ENCODE measurements at places on chromosomes 16 and 17.

- no peak for DNase-seq
Measured at GRCh38 chr16:80719573-80719972, 84.8 kb downstream of the CDYL2 start.

- DNase-seq, result no peak
Measured at GRCh38 chr17:36931096-36931696, 6.1 kb upstream of the LHX1 start.

DNA sequence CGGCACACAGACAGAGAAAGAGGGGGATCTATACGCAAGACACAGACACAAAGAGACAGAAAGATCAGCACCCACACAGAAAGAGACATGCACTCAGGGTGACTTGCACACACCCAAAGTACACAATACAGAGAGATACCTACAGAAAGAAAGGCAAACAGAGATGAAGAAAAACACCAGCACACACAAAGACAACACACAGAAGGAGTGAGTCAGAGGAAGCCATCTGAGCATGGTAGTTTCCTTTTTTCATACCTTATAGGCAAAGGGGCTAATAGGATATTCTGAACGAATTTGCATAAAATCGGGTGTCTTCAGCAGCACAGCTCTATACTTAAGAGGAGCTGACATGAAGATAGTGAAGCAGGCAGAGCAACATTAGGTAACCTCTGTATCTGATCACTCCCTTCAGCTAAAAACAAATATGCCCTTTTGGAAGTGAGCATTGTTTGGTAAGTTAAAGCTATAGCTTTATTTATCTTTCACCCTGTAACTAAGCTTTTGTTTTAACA, 198.6 kb downstream of the AATF start:
- DNase-seq, result no peak

DNA sequence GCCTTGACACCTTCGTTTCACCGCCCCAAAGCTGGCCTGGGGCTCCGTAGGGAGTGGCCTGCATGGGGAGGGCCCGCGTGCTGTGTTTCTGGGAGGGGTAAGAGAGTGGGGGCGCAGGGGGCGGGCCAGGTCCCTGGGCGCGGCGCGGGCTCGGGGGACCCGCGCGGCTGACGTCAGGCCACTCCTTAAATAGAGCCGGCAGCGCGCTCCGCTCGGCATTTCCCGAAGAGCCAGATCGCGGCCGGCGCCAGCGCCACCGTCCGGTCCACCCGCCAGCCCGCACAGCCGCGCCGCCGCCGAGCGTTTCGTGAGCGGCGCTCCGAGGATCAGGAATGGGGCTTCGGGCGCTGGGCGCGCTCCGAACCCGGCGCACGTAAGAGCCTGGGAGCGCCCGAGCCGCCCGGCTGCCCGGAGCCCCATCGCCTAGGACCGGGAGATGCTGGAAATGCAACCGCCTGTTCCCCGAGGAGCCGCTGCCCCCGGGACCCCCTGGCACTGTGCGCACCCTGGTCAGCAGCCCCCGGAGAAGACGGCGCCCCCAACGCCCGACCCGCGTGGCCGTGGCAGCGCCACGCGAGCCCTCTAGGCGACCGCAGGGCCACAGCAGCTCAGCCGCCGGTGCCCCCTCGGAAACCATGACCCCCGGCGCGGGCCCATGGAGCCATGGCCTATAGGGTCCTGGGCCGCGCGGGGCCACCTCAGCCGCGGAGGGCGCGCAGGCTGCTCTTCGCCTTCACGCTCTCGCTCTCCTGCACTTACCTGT, at the start of gene HS3ST2:
TSS of gene HS3ST2 (plus strand) at position 215 of the 763 bp plus-strand sequence. CDS start at position 664, 449 bp downstream.
- DNase-seq, result peak; percentile 48

DNA sequence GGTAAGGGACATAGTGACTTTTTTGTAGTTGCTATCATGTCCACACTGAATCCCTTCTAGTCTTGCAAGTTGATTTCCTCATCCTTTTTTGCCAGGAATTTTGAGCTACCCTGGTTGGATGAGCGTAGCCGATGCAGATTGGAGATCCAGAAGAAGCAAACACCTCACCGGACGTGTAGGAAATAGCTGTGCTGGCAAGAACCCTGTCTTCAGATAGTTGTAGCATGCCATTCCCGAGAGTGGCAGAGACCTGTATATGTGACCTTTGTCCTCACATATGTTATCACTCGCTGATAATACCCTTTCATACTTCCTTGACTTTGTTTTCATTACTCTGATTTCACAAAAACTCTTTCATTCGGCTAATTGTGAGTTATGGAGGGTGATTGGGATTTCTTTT, 6.2 kb upstream of the CASC3 start:
- DNase-seq, result no peak

DNA sequence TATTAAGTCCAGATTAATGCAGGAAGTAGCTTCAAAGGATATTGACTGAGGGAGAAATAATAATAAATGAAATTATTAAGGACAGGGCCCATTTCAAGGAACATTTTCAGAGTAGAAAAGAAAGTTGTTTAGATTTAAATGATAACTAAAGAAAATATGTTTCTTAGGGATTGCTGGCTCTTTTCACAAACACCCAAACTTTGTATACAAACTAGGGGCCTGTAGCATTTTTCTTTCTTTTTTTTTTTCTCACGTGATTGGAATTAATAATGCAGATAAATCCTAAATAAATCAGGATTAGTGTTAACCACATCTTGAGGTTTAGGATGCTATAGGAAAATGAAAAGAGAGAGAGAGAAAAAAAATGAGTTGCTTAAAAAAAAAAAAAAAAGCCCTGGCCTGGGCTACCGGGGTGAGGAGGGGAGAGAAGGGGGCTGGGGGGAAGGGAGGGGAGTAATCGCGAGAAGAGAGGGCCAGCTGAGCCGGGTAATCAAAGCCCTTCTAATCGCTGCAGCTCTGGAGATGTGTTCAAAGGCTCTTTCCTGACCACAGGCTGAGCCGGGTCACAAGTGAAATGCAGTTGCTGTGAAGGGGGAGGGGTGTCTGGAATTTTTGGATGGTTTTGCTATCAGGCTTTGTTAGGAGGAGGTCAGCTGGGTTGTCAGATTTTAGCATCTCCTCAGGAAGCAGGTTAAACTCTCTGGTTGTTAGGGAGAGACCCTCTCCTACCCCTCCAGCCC, 104.6 kb upstream of the ZFHX3 start:
- no peak for DNase-seq

DNA sequence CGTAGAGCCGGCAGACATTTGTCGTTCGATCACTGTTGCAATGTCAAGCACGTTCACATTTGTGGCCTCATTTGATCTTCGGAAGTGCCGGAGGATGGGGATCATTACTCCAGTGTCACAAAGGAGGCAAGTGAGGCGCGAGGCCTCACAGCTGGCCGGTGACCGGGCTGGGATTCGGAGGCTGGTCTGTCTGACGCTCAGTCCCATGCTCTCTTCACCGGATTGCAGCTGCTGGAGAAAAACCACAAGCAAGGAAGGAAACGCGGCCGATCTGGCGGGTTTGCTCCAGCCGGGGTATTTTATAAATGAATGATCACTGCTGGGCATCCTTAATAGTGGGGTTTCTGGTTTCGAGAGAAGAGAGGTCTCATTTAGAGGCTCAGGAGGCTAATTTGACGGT, 127.8 kb downstream of the OR1D5 start:
- DNase-seq, result no peak

DNA sequence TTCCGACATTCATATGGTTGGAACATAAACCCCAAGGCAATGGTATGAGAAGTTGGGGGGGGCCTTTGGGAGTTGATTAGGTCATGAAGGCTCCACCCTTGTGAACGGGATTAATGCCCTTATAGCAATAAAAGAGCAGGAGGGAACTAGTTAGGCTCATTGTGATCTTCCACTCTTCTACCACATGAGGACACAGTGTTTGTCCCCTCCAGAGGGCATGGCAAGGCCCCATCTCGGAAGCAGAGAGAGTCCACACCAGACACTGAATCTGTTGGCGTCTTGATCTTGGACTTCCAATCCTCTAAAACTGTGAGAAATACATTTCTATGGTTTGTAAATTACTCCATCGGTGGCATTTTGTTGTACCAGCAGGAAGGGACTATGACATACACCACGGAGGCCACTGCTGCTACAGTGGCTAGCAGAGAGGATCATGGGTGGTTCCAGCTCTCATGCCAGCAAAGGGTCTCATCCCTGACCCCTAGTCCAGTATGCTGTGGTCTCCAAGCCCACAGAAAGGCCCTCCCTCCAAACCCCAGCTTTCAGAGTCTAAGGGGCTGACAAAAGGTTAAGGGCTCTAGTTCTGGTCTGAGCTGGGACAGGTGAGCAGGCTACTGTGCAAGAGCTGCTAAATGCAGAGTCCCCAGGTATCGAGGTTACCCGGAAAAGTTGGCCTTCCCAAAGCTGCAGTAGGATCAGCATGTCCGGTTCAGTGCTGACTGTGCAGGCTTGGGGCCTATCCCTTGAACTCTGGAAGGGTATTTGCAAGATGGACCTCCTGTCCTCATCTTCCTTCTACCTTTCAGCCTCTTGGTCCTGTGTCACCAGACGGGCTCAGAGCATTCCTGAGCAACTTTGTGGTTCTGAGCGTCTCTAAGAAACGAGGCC, 12.2 kb downstream of the CCR7 start:
- DNase-seq, result no peak

DNA sequence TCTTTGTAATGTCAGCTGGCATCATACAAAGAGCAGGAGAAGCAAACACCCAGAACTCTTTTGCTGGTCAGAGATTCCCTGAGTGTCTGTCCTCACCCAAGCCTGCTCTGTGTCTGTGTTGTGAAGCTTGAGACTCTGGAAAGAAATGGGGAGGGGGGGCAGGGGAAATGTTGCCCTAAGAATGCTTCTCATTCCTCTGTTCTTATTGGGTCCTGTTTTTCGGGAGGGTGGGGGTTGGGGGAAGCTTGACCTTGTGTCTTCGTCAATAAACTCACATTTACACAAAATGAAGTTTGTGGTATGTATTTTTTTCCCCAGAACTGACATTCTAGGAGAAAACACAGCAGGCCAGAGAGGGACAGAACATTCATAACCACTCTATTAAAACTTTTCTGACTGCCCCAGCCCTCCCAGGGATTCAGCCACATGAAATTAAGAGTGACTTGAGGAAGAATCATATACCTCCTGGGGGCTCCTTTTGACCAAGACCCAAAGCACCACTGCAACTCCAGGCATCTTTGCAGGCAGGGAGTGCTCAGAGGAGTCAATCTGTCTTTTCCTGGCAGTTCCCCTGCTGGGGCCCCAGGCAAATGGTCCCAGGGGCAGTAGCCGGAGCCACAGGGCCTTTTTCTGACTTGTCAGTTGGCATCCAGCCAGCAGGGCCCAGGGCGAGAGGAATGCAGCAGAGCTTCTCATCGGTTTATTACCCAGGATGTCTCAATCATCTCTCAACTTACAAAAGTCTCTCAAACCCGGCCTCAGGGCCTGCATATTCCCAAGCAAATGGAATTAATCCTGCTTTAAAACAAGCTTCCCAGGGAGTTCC, 5.1 kb upstream of the RASL10B start:
- no peak for DNase-seq

- DNase-seq, result no peak
Measured at GRCh38 chr16:86927699-86928098, 349.4 kb downstream of the FOXL1 start.

All from NCI-H1105 treated with DMSO at 0.1 percent for 48 hours (cell line).